ENCODE measurements at places on chromosomes 6 and 20. TPM values are rescaled to one million over a fixed set of nuclear protein-coding genes. Genes with fewer than 3 reads are reported as not detected.

MCHR2 gene
- total RNA-seq: not detected

PRICKLE4 gene
- not detected for total RNA-seq

COMMD7 gene
- total RNA-seq: 15.2 TPM

COL9A3 gene
- 22.5 TPM for total RNA-seq
